ENCODE measurements at places on chromosomes 5 and 9. TPM values are rescaled to one million over a fixed set of nuclear protein-coding genes. Genes with fewer than 3 reads are reported as not detected.

GRCh38 chr5:142446131-142446959, 121.5 kb upstream of the SPRY4 start:
- no peak for DNase-seq

DNA sequence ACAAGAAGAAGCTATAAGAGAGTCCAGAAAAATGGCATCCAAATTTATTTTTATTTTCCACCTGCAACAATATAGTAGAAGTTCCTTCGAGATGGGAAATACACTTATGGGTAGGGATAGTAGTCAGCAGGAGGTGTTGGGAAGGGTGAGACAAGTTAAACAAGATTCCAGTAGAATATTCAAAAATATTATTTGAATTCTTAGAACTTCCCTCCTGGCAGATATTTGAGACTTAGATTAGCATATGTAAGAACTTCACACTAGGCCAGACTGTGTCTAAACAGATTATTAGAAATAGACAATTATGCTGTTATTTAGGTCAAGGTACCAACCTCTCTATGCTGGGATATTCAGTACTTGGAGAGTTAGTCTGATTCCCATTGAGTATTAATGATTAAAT, 108.7 kb downstream of the PLK2 start:
- DNase-seq, result no peak

DNA sequence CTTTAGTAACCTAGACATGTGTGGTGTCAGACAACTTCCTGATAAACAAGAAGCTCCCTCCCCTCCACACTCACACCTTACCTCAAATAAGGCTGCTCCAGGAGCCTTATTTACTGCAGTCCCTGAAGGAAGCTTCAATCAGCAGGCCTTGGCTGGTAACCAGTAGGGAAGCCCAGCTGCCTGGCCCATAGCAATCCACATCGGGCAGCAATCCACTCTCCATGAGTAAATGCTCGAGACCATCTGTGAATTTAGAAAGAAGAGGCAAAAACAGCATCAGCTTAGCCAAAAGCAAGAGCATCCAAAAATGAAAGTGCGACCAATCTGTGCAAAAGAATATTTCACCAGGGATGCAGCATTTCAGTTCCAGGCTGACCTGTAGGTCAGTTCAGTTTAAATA, 213.3 kb upstream of the TUSC1 start:
- no peak for DNase-seq

- DNase-seq, result no peak
Observed at GRCh38 chr9:88326936-88327335, 61.3 kb upstream of the SPIN1 start.

GRCh38 chr5:133565993-133566392, 46.3 kb downstream of the FSTL4 start:
- no peak for DNase-seq

- DNase-seq, result no peak
Observed at GRCh38 chr9:130089141-130089540, 35.4 kb downstream of the GPR107 start.

GRCh38 chr5:29277642-29278041, 1915.8 kb upstream of the CDH6 start:
- no peak for DNase-seq

- DNase-seq, result no peak
Observed at GRCh38 chr9:78261403-78262001, 25.6 kb downstream of the CEP78 start.

DNA sequence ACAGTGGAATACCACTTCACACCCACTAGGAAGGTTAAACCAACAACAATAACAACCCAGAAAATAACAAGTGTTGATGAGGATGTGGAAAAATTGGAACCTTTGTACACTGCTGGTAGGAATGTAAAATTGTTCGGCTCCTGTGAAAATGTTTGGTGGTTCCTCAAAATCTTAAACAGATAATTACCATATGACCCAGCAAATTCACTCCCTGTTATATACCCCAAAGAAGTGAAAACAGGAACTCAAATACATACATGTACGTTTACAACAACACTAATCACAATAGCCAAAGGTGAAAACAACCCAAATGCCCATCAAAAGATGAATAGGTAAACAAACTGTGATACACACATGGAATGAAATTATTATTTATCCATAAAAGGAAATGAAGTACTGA, 178.5 kb upstream of the PHYKPL start:
- no peak for DNase-seq

GRCh38 chr9:81564632-81565031, 124.7 kb downstream of the TLE1 start:
- no peak for DNase-seq

GRCh38 chr9:74125941-74126340, 371.2 kb upstream of the RORB start:
- no peak for DNase-seq

GRCh38 chr5:8048920-8049319, 180.0 kb downstream of the MTRR start:
- no peak for DNase-seq

- no peak for DNase-seq
Observed at GRCh38 chr9:109403116-109403515, 82.3 kb upstream of the EPB41L4B start.

GRCh38 chr5:166013415-166013814, 2278.0 kb upstream of the WWC1 start:
- DNase-seq, result no peak

DNA sequence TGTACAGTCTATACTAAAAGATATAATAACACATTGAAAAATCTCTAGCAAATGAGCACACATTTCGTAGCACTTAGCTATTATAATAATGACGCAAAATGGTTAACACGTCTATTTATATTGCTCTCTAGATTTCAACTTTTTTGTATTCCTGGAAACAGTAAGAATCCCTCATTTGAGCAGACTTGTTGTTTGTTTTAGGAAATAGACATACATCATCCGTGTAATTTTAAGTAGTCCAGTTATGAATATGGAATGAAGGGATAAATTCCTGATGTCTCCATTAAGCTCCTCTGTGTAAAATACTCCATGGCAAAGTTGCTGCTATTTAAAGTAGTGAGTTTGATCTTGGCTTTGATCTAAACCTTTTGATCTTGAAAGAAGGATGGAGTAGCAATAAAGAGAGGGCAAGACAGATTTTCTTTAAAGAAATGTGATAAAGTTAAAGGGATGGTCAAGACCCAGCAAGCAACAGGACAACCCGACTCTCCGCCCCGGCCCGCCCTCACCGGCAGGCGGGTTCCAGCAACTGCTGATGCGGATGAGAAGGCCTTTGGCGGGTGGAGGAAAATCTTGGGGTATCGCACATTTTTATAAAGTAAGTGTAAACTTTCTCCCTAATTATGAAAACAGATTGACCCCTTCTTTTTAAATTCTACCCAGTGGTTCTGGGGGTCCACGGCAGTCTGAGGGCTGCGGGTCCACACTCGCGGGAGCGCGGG, 277.4 kb downstream of the AOPEP start:
- DNase-seq, result no peak

DNA sequence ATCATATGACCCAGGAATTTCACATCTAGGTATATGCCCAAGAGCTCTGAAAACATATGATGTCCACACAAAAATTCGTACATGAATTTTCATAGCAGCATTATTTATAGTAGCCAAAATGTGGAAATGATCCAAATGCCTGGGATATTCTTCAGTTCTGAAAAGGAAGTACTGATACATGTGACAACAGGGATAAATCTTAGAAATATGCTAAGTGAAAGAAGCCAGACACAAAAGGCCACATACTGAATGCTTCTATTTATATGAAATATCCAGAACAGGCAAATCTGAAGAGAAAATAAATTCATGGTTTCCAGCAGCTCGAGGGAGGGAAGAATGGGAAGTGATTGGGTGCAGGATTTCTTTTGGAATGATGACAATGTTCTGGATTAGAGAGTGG, 16.8 kb upstream of the ZBTB43 start:
- DNase-seq, result no peak

DNA sequence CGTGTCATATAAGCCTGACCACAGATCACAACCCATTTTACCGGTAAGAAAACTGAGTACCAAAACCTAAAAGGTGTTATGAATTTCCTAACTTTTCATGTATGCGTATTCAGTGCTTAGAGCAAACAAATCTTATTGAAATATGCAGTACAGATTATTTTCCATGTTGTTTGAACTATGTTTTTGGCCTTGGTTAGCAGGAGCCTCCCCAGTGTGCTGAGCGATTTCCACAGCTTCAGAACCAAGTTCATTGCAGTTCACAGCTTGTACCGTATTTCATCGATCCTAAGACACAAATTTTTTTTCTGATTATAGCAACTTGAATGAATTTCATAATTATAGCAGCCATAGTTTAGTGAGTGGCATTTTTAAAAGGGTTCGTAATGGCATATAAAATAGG, 13.7 kb downstream of the ADAMTSL1 start:
- no peak for DNase-seq

- no peak for DNase-seq
Observed at GRCh38 chr5:103587185-103587748, 24.7 kb upstream of the NUDT12 start.

DNA sequence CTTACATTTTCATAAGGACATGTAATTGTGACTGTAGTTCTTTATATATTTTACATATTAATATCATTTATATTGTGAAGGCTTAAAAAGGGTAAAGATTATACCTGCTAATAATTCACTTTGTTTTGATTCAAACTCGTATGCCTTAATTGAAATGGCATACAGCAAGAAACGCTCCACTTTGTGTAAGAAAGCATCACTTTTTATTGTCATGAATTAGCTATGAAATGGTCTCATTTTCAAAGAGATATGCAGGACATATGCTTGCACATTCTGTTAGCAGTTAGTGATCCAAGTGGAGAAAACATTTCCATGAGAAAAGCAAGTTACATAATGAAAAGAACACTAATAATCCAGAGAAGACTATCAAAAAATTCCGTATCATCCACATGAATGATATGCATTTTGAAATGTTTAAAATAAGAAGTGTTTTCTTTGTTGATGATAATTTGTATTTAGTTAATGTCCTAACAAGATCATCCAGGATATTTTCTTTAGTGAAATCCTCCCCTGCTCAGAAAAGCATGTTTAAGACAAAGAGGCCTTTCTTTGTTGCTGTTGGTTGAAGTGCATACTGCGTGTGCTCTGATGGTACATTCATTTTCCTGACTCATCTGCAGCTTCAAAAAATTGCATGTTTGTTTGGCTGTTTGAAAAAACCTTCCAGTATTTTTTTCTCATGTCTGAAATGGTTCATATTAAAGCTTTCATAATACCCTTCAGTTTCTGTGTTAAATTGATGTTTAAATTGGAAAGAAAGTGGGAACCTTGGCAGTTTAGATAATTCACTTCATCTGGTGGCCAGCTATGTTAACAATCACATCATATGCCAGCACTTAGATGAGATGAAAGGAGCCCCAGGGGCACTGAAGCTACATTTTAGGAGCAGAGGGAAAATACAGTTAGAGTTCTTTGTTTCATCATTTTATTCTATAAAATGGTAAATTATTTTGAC, 242.2 kb downstream of the CSNK1G3 start:
- DNase-seq, result no peak

- DNase-seq, result no peak
Observed at GRCh38 chr5:1930880-1931603, 48.3 kb upstream of the IRX4 start.

The ROPN1L gene
- 0.38 TPM for total RNA-seq

The PDE6A gene
- not detected for total RNA-seq

The PCDHGA3 gene
- 0.08 TPM for total RNA-seq

The PCDHA7 gene
- 0.08 TPM for total RNA-seq

The PRDM9 gene
- total RNA-seq, result not detected

The KCNV2 gene
- total RNA-seq, result 0.11 TPM

The PDZD2 gene
- 0.13 TPM for total RNA-seq

The FKTN gene
- 11.9 TPM for total RNA-seq

The MRPS30 gene
- total RNA-seq, result 51.9 TPM

The LSM11 gene
- total RNA-seq, result 6.0 TPM

The FRMPD1 gene
- total RNA-seq, result not detected
